Inflammatory macrophage (primary cell): ENCODE measurements at places on chromosomes 7 and 10.

DNA sequence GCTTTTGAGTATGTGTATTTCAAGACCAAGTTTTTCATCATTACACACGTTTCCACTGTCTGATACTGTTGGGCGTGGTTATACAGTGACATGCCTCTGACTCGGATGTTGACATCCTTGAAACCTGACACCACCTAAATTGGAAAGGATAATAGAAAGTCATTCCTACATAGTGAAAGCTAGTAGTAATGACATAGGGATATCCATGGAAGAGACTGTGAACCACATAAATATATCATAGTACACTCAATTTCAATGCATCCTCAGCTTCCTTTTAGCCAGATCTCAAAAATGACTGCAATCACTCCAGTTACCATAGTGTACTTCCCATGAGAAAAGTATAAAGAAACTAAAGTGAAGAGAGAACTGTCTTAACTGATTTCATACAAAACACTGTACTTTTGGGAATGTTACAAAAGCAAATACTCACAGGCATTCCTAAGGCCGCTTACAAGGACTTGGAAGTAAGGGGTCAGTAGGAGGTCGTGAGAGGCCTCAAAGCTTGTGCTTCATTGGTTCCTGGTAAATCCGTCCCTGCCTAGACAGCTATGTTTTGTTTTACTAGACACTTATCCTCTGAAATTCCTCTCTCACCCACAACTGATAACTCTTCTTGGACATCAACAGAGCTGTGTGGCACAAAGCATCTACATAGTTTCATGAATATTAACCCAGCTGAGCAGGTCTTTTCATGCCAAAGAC, 71.8 kb upstream of the VWDE start:
- DNase-seq = no peak

DNA sequence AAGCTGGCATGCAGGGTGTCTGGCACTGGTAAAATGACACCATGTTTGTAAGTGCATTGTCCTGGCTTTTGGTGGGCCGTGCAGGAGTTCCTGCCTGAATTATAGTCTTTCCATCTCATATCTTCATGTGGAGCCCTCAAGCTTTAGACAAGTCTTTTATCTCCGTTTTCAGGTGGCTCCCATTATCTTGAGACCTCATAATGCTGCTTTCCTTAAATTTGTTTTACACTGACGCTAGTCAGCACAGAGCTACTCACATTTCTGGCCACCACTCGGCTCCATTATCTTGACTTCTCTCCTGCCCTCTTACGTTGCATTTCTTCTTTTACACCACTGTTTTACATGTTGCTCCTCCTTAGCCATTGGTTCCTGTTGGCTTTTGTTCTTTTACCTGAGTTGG, 37.2 kb downstream of the LRRC4 start:
- DNase-seq = no peak

GRCh38 chr10:88042160-88043100, 179.0 kb downstream of the PTEN start:
- peak; percentile 81 for DNase-seq

- DNase-seq = no peak
Measured at GRCh38 chr7:96327429-96327828, 5.5 kb upstream of the SLC25A13 start.

GRCh38 chr7:91306266-91306665, 42.0 kb downstream of the FZD1 start:
- no peak for DNase-seq

DNA sequence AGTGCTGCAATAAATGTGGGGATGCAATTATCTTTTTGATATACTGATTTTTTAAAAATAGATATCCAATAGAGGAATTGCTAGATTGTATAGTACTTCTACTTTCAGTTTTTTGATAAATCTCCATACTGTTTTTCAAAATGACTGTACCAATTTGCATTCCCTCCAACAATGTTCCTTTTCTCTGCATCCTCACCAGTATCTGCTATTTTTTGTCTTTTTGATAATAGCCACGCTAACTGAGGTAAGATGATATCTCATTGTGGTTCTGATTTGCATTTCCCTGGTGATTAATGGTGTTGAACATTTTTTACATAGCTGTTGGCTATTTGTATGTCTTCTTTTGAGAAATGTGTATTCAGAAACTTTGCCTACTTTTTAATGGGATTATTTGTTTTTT, 217.7 kb upstream of the MTPN start:
- DNase-seq = no peak

- no peak for DNase-seq
Measured at GRCh38 chr7:124908259-124908658, 21.4 kb downstream of the POT1 start.

GRCh38 chr7:107480932-107481331, 11.1 kb downstream of the GPR22 start:
- DNase-seq = no peak

GRCh38 chr7:157009778-157010587, 480 bp downstream of the MNX1 start:
- DNase-seq = no peak

DNA sequence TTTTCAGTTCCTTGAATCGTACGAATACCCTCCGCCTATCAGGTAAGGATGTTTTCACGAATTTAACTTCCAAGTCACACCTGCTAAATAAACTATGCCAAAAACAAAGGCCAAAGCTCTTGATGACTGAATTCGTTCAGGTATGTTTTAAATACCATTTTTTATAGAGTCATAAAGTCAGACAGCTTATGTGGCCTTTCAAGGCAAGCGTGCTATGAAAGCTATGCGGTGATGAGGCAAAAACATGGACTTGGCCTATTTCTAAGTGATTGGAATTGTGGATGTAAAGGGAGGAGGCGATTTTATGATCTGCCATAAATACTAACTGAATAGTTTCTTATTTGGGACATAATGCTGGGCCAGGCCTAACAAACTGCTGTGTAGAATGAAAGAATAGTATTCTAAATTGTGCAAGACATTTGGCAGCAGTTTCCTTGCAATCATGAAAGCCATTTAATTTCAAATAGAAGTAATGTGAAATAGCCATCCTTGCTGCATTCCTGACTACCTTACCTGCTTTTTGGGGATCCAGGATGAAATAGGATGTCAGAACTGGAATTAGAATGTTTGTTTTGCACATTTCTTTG, 14.0 kb downstream of the SLC39A12 start:
- DNase-seq = no peak

GRCh38 chr7:103996639-103997038, 7.2 kb upstream of the RELN start:
- DNase-seq = no peak

GRCh38 chr10:17022896-17023295, 106.7 kb downstream of the CUBN start:
- DNase-seq = peak; percentile 52

GRCh38 chr10:83153714-83154113, 985.6 kb upstream of the GHITM start:
- no peak for DNase-seq

DNA sequence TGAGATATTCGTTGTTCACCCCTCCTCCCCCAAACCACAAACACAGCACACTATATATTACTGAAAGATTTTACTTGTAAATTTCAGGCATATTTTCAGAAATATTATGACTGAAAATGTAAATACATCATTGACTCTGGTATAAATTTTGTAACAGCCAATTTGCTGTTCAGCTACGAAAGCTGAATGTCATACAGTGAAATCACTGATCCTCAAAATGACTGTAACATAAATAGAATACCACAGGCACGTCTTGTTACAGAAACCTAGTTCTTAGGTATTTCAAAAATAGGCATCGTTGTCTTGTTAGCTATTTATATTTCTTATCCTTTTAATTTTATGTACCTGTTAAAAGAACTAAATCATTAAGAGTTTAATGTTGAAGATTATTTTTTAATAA, 15.1 kb downstream of the TRUB1 start:
- no peak for DNase-seq

DNA sequence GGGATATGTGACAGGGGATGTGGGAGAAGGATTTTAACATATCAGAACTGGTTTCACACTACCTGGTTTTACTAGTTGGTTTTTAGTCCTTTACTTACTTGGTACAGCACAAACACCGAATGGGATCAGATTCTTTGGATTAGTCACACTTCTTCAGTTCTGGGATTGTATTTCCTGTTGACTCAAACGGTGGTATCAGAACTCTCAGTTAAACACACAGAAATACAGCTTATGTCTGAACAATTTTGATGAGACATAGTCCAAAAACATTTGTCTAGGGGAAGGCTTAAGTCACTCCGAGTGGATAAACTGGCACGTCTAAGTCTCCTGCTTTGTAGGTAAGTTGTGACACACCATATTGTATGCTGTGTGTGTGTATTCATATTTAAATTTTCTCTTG, 480.5 kb downstream of the PHTF2 start:
- no peak for DNase-seq
